ENCODE measurements at places on chromosomes 4 and X.

- no peak for DNase-seq
Observed at GRCh38 chrX:16978193-16978984, 31.9 kb downstream of the REPS2 start.

GRCh38 chrX:9324676-9325075 lies 140.2 kb upstream of the TBL1X start:
- no peak for DNase-seq

- peak; percentile 82 for DNase-seq
Observed at GRCh38 chr4:155900381-155900780, 3.1 kb upstream of the TDO2 start.

DNA sequence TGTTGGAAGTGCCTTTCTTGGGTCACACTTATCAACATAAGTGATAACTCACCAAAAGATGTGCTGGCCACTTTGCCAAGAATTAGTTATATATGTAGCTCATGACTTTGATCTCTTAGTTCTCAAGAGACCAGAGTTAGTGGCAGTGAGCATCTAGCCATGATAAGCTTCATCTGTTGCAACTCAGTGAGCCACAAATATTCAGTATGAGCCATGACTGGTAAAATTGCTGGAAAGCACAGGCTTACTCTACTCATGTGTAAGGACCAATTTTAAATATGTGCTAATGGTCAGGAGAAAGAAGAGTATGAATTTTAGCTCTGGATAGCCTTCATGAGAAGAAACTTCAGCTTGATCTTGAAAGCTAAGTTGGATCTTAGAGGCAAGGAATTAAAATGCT lies 59.4 kb upstream of the TLL1 start:
- DNase-seq, result peak; percentile 2

GRCh38 chrX:39955625-39956024 lies 142.1 kb downstream of the BCOR start:
- DNase-seq, result no peak

GRCh38 chr4:138659037-138659811 lies 356.4 kb upstream of the NOCT start:
- no peak for DNase-seq

DNA sequence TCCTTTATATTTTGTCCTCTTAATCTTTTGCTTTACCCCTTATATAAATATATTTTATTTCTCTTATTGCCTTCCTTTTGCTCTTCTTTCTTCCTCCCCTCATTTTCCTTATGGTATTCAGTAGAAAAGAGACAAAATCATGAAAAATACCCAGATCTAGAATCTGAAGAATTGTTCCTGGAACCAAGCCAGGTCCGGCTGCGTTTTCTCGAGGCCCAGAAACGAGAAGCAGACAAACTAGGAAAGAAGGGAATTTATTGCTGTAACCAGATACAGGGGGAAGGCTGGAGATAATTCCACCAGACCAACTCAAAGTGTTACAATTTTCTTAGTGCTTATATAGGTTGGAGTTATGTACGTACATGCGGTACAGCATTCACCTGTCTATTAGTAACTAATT lies 328.7 kb downstream of the GABRG1 start:
- no peak for DNase-seq

DNA sequence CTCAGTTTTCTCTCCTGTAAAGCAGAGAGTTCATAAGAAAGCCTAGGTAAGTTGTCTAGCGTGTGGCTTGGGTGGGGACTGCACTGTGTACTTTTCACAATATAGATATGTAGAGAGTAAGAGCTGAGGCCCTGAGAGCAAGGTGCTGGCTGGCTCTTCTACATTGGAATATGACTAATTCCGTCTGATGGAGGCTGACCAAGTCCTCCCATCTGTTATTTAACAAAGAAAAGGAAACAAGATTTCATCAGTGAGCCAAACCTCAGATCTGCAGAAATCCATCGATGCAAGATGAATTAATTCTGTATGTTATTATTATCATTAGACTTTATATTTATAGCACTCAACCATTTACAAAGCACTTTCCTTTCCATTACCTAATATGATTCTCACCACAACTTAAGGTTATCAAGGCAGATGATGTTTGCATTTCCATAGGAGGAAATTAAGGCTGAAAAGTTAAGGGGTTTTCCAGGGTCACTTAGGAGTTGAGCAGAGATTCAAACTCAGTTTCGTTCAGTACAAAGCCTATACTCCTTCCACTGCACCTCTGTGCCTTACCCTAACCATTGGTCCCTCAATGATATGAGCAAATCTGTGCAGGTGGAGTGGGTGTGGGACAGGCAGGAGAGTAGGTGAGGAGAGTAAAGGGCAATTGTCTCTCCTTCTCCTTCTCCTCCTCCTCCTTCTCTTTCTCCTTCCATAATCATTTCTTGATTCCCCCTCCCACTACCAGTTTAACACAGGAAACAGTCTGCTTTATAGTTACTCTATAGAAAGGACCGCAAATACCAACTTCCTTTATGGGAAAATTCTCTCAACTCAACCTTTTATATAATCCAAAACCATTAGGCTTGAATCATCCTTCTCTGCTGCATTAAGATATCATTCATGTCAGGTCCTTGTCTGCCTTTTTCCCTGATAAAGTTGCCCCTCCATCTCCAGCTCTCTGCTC lies 27.6 kb upstream of the SRD5A3 start:
- peak; percentile 71 for DNase-seq

DNA sequence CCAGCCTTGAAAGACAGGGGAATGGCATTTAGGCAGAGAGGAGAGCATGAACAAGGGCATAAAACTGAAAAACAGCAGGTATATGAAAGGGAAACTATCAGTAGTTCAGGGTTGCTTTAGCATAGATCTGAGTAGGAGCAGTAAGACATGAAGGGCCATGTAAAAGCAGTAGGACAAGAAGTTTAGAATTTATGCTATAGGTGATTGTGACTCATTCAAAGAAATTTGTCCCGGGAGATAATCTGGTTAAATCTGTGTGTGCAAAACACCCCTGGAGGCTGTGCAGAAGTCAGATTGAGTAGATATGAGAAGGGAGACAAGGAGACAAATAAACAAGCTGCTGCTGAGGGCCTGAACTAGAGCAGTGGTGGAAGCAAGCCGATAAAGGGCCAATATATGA lies 109.1 kb upstream of the BMP3 start:
- DNase-seq, result no peak

DNA sequence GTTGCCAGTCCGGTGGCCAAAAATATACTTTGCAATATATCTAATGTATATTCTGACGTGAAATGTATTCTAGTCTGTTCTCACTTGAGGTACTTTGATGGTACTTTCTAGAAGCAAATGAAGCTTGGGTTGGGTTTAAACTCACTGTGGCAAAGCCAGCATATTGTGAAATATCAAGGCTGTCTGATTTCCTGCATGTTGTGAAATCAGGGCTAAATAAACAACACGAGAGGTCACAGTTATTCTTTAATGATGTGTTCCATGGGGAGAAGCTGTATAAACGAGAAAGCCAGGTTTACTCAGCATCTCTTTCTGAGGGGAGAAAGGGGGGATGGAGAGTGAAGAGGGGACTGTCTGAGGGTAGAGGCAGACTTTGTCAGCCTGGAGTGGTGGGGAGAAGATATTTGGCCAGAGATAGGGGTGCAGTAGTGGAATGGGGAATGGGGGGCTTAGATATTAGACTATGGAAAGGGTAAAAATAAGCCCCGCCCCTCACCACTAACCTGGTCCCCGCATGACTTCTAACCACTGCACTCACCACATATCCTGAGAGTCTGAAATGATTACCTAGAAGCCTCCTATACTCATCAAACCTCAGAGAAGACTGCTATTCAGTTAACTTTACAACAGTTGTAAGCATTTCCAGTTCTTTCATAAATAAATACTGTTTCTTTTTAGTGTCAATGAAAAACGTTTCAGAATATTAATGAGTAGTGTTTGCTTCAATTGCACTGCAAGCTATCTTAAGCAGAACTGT lies 5.9 kb upstream of the SCARB2 start:
- DNase-seq, result peak; percentile 85
